Right forelimb (tissue), 1 donor: ENCODE measurements at places on chromosomes 5 and 9.

- DNase-seq = no peak
Measured at GRCh38 chr5:2017540-2018389, 135.0 kb upstream of the IRX4 start.

DNA sequence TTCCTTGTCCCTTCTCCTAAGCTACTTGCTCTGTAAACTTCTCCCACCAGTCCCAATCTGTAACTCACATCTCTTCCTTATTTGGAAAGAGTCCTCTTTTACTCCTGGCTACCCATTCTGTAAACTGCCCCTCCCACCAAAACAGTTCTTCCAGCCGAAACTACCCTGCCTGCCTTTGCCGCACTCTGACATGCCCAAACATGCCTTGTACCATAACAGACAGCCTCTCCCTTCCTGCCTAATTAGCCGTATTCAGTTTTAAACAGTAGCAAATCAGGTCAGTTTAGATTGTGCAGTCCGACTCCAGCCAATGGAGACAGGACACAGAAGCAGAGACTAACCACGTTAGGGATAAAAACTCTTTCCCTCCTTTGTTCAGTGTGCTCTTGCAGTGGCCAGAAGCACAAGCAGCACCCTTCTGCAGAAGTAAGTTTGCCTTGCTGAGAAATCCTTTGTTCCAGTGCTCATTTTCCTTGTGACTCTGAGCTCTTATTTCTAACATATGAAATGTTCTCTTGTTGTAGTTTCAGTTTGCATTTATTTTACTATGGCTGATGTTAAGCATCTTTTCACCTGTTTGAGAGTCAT, 5.4 kb upstream of the GLT6D1 start:
- DNase-seq = no peak

GRCh38 chr5:170464280-170465127, 39.3 kb upstream of the KCNIP1 start:
- no peak for DNase-seq

DNA sequence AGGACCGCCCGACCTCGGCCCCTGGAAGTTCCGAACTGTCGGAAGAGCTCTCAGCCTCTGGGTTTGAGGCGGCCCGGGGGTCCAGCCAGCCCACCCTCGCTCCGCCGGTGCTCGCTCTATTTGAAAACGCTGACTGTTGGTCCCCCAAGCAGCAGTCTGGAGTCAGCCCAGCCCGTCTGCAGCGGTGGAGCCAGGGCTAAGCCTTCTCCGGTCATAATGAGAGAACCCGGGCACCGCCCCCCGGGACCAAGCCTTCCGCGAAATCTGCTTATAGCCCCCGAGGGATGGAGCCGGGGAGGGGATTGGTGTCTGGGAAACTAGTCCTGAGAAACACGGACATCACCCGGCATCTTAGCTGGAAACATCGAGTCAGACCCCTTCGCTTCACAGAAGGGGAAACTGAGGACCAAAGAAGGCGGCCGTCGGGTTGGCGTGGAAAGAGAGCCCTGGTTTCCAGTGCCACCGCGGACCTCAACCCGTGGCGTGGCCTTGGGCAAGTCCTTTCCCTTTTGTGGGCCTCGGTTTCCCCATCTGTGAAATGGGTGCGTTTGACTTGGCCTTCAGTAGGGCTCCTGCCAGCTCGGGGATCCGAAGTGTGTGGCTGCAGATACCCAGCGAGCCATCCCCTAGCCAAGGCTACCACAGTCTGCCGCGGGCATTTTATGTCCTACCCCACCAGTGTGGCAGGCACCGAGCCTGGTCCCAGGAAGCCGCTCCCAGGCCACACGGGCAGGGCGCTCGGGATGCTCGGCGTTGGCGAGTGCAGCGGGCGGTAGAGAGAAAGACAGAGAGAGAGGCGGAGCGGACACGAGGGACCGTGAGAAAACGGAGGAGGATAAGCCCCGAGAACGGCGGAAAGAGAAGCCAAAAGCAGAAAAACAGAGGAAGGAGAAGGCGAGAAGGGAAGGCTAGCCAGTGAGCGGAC, 857 bp downstream of the ADAM19 start:
- peak; percentile 70 for DNase-seq

- peak; percentile 54 for DNase-seq
Measured at GRCh38 chr5:6328173-6328572, 50.2 kb downstream of the MED10 start.
